ENCODE measurements at places on chromosomes 2 and 18.
A peak's percentile ranks its signal among the peaks of the same experiment; 100 is the strongest.

DNA sequence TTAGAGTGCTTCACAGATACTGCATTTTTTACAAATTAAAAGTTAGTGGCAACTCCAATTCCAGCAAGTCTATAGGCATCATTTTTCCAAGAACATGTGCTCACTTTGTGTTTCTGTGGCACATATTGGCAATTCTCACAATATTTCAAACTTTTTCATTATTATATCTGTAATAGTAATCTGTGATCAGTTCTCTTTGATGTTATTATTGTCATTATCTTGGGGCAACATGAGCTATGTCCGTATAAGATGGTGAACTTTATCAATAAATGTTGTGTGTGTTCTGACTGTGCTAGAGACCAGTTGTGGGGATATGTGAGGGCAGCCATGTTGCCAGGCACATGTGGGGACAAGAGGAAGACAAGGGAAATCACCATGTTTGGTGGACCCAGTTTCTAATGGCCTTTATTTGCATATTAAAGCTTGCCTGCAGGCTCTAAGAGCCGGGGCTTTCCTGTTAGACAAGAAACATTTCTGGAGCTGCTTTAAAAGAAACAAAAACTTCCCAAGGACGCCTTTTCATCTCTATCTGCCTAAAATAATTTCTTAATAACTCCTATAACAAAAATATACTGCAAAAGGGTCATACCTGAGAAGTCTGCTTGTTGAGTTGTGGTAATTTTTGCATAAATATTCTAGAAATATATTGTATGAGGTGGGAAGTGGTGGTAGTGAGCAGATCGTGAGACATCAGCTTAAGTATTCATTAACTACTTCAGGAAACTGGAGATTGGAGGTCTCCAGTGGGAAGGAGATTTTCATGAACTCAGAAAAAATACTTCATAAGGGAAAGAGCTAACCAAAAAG lies 37.2 kb downstream of the KYNU start:
- no peak for DNase-seq

GRCh38 chr2:17309741-17310339 lies 208.4 kb downstream of the RAD51AP2 start:
- no peak for DNase-seq

- no peak for DNase-seq
Observed at GRCh38 chr18:48932822-48933510, 17.8 kb downstream of the SMAD7 start.

- no peak for DNase-seq
Observed at GRCh38 chr2:73203055-73203681, 794 bp downstream of the NOTO start.

- peak; percentile 81 for DNase-seq
Observed at GRCh38 chr2:172462849-172463381, 35.5 kb downstream of the ITGA6 start.

DNA sequence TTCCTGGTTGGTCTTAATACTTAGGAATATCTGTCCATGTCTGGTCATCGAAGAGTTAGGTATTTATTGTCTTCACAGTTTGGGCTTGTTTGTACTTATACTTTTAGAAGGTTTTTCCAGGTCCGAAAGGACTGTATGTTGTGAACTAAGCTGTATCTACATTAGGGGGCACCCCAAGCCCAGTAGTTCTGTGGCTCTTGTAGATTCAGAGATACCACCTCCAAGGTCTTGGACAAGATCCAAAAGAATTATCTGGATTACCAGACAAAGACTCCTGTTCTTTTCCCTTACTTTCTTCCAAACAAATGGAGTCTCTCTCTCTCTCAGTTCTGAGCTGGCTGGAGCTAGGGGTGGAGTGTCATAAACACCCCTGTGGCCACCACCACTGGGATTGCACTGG lies 328.7 kb downstream of the ZNF804A start:
- DNase-seq, result no peak

DNA sequence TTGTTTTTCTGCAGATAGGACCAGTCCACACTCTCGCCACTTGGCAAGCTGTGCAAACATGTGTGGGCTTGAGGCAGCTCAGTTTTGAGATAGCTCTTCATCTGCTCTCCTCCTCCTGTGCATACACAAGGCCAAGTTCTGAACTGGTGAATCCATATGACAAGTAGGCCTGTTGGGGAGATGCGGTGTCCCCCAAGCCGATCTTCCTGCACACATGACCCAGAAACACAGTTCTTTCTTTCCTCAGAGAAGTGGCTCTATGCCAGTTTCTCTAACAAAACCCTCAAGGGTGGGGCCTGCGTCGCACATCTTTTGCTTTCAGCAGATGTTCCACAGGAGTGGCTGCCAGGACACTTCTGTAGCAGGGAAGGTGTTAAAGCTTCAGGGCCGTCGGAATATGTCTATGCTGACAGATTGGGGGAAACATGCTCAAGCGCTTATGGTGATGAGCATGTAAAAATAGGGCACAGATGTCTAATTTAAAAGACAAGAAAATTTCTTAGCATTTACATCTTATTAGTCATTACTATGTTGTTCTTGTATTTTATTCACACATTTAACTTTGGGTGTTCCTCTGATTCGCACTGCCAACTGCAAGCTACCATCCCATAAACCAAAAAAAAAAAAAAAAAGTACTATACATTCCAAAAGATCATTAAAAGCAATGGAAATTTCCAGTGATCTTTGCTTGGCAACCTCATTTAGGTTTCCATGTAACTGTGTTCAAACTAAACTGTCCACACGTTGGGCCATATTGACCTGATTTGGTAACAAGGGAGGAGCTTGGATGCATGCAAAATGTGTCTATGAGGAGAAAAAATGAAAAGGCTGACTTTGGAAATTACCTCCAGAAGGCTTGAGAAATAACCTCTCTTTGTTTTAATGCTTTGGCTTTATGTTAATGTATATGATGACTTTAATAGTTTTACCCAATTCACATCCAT lies 1055.5 kb upstream of the KLHL29 start:
- no peak for DNase-seq

- DNase-seq, result no peak
Observed at GRCh38 chr18:13791181-13791580, 32.8 kb upstream of the MC5R start.

GRCh38 chr18:35042389-35043071 lies 1.3 kb downstream of the MAPRE2 start:
- peak; percentile 58 for DNase-seq

GRCh38 chr2:9760902-9761228 lies 82.4 kb upstream of the TAF1B start:
- DNase-seq, result no peak

DNA sequence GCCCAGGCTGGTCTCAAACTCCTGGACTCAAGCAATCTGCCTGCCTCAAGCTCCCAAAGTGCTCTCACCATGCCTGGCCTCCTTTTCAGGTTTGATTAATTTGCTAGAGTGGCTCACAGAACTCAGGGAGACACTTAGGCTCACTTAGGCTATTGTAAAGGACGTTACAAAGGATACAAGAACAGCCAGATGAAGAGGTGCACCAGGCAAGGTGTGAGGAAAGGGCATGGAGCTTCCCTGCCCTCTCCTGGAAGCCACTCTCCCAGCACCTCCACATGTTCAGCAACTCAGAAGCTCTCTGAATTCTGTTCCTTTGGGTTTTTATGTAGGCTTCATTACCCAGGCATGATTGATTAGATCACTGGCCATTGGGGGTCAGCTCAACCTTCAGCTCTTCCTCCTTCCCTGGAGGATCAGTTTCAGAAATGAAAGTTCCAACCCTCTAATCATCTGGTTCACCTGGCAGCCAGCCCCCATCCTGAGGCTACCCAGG lies 78.7 kb upstream of the RGPD5 start:
- no peak for DNase-seq

DNA sequence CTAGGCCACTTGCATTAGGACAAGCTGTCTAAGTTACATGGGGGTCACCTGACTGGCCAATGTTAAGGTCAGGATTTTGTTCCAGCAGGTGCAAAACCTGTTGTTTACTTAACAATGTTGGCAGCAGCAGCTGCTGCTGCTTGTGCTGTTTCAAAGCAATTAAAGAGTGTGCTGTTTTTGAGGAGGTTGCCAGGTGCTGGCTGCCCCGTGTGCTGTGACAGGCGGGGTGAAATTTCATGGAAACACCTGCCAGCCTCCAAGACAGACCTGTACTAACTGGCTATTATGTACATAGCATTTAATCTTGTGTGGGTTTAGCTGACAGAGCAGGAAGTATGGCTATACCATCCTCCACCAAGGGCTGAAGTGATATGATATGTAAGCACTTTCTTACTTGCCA lies 224.9 kb downstream of the ASXL3 start:
- DNase-seq, result no peak

DNA sequence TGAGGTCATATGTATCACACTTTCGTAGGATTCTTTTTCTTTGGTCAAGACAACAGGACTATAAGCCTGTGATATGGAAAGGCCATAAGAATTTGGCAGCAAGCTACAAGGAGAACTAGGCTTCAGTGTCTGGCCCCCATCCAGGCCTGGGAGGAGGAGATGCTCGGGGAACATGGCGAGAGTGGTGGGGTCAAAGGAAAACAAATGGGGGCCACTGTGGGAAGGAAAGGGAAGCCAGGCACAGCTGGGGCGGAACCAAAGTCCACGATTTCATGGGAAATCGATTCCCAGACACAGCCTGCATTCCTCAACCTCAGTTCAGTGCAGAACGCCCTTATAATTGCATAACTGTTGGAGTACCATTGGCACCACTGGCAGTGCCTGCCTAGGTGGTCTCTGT lies 58.2 kb downstream of the MBP start:
- no peak for DNase-seq

- DNase-seq, result no peak
Observed at GRCh38 chr2:235793163-235793752, 299.4 kb downstream of the AGAP1 start.
